ENCODE measurements at places on chromosomes 12 and 14. TPM values are rescaled to one million over a fixed set of nuclear protein-coding genes. Genes with fewer than 3 reads are reported as not detected.

The KCNH5 gene
- not detected for total RNA-seq

The SLC25A47 gene
- not detected for total RNA-seq

The TAS2R10 gene
- total RNA-seq, result 0.28 TPM

The C12orf50 gene
- not detected for total RNA-seq

The CCDC175 gene
- not detected for total RNA-seq

The LRRC43 gene
- total RNA-seq, result 0.18 TPM

The TMEM116 gene
- 13.1 TPM for total RNA-seq

The GPRC5D gene
- total RNA-seq, result not detected

The PRICKLE1 gene
- total RNA-seq, result not detected

The JKAMP gene
- 22.3 TPM for total RNA-seq

The STAB2 gene
- not detected for total RNA-seq

The ANO4 gene
- total RNA-seq, result not detected

The GDF11 gene
- total RNA-seq, result 13.5 TPM

The RFX4 gene
- not detected for total RNA-seq

The ABCC9 gene
- not detected for total RNA-seq

The MYH6 gene
- total RNA-seq, result not detected

The SPTB gene
- total RNA-seq, result 0.18 TPM

The KLRC4 gene
- total RNA-seq, result 16.2 TPM

The SLC17A8 gene
- total RNA-seq, result not detected
